Camera-type eye (tissue), 1 donor: ENCODE measurements at places on chromosomes 7 and 10. TPM values are rescaled to one million over a fixed set of nuclear protein-coding genes. Genes with fewer than 3 reads are reported as not detected.

ELMO1 gene
- total RNA-seq, result 58.2 TPM

DYDC2 gene
- 2.3 TPM for total RNA-seq

CRTAC1 gene
- 19.3 TPM for total RNA-seq

PNLIPRP2 gene
- total RNA-seq, result not detected

FBXO24 gene
- 2.5 TPM for total RNA-seq
